Stimulated activated CD4-positive, alpha-beta T cell treated with anti-CD3 and anti-CD28 coated beads, Interleukin-1b, Interleukin-23, amount 100 ng/mL, for 24 hours (primary cell): ENCODE measurements at places on chromosomes 6 and 20.

- no peak for DNase-seq
Measured at GRCh38 chr6:56193846-56194245, 53.5 kb downstream of the COL21A1 start.

GRCh38 chr20:37501940-37502339 lies 19.1 kb upstream of the NNAT start:
- no peak for DNase-seq

DNA sequence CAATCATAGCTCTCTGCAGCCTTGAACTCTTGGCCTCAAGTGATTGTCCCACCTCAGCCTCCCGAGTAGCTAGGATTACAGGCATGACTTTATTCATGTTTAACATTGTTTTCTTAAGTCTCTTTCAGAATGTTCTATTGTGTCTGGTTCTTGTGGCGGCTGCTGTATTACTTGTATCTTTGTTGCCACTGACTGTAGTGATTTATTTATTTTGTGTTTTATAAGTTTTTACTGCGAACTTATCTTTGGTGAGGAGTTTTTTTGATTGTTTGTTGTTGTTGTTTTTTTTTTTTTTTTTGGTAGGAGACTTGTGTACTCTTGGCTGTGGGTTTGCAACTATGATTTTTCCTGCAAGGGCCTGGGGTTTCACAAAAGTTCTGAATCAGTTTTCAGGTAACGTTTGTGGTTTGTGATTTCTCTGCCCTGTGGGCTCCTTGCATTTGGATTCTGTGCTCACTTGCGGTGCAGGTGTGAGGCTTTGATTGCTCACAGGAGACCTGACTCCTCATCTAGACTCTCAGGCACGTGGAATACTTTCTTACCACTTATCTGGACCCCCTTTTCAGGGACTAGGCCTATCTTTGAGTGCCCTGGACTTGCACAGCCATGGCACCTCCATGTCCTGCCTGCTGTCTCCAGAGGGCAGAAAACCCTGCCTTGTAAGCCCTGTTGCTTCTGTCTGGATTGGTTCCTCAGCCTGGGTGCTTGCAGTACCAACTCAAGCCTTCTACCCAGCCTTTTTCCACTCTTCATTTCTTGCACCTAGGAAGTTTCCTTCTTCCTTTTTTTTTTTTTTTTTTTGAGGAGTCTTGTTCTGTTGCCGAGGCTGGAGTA lies 25.2 kb downstream of the KIF25 start:
- no peak for DNase-seq

- DNase-seq: no peak
Measured at GRCh38 chr6:126060400-126060799, 74.1 kb downstream of the TRMT11 start.

GRCh38 chr20:17806739-17807441 lies 107.1 kb downstream of the BANF2 start:
- no peak for DNase-seq

DNA sequence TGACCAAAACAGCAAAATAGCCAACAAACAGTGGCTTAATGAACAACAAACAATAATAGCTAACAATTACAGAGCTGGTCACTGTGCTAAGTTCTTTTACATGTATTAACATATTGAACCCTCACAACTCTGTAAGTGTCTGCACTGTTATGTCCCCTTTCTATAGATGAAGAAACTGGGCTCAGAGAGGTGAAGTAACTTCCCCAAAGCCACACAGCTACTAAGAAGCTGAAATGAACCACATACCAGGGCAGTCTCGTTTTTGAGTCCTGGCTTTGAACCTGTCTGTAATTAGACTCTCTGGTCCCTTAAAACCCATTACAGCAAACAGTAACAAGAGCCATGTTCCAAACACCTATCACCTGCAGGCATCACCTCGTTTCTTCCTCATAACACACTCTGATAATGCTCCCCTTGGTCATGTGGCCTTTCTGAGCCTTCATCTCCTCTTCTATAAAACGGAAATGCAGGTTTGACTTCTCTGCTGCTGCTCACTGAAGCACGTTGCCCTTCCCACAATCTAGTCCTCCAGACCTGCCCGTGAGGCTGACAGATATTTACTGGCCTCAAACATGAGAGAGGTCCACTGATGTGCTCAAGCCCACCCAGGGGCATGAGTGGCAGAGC lies 23.3 kb downstream of the KCNK15 start:
- DNase-seq: no peak

- DNase-seq: no peak
Measured at GRCh38 chr6:34571388-34571787, 15.3 kb upstream of the SPDEF start.

DNA sequence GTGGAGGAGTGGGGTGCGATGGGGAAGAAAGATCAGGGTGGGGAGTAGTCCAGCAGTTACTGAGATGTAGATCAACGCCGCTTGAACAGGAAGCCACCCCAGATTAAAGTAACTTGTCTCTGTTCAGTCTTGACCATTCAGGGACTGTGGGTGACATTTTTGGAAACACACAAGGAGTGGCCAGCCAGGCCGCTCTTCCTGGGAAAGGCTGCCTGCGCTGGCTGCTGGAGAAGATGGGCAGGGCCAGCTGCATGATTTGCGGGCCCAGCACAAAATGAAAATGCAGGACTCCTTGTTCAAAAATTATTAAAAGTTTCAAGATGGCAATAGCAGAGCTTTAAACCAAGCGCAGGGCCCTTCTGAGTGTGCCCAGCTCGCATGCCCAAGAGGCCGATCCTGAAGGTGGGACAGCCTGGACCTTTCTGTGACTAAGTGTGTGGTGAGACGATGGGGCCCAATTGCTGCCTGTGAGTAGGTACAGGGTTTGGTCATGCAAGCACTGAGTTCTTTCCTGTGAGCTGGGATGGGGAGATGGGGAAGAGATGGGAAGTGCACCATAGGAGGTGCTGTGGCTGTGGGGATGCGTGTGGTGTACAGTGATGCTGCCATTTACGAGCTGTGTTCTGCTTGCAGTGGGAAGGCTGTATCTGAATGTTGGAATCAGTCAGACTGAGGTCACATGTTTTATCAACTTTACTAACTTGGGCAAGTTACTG lies 51.3 kb downstream of the DAAM2 start:
- DNase-seq: no peak

GRCh38 chr20:55880361-55880760 lies 125.0 kb downstream of the CBLN4 start:
- no peak for DNase-seq

- DNase-seq: no peak
Measured at GRCh38 chr6:134549854-134550253, 231.9 kb upstream of the SGK1 start.

GRCh38 chr6:102907181-102907580 lies 1513.7 kb downstream of the GRIK2 start:
- no peak for DNase-seq

GRCh38 chr20:39070484-39071231 lies 108.5 kb downstream of the DHX35 start:
- no peak for DNase-seq

DNA sequence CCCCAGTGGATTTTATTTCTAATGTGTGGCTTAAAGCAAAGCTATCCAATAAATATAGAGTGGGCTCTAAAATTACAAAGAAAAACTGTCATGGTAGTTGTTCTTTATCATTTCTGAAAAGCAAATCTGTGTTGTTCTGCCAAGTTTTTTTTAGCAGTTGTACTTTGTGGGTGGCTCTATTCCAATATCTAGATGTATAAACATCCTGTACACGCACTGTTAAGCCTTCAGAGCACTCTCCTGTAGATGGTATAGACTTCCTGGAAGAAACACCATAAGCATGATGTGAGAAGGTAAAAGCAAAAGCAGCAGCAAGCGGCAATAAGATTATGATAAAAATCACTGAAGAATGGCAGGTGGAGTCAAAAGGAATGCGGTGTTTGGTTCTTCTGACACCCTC lies 21.5 kb upstream of the TMEM30A start:
- no peak for DNase-seq

DNA sequence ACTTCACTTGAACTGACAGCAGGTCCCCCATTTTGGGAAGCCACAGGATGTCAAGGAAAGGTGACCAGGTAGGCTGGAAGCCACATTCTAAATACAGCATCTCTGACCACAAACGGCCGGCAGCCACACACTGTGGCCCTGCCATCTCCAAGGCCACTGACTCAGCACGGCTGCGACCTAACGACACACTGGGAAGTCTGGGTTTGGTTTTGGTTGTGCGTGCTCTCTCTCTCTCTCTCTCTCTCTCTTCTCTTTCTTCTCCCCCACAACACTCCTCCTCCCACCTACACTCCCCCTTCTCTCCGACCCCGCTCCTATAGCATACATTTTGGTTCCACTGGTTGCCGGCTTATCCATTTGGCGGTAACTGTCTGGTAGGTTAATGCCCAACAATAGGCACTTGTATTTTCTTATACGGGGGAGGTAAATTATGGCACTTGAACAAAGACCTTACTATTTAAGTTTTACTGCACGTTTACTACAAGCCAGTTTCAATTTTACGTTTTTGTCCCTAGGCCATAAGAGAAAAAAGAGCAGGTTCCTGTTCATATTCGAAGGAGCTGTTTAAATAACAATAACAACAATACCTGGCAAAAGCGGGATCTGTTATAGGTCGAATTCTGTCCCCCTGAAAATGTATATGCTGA lies 103.6 kb downstream of the GMDS start:
- DNase-seq: no peak

GRCh38 chr6:2659882-2660281 lies 90.8 kb downstream of the MYLK4 start:
- no peak for DNase-seq

- DNase-seq: no peak
Measured at GRCh38 chr6:40128127-40128526, 193.9 kb upstream of the MOCS1 start.

- no peak for DNase-seq
Measured at GRCh38 chr20:59159493-59160376, 3.9 kb upstream of the ZNF831 start.

DNA sequence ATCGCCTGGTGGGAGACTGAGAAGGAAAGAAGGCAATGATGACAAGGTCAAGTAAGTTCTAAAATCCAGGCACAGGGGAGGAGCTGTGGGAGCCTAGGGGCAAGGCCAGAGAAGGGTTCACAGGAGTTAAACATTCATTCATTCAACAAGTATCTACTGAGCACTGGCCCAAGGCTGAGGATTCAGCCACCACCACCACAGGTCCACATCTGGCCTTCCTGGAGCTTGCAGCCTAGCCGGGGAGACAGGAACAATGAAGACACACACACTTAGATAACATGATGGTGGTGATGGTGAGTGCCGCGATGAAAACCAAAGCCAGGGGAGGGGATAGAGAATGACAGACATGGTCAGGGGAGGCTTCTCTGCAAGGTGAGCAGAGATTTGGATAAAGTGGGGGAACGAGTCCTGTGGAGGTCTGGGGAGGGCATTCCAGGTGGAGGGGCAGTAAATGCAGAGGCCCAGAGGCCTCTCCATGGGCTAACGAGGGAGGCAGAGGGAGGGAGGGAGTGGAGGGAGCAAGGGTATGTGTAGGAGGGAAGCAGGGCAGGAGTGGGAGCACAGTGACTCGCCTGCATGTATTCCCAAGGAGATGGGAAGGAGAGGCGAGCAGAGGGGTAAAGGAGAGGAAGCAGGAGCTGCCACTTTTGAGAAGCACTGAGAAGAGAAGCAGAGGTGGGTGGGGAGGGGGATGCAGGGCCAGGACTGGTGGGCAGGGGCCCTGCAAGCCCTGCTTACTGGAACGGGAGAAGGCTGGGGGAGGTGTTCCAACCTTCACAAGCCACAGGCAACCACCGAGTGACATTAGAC lies 10.5 kb upstream of the RSPO4 start:
- DNase-seq: no peak

GRCh38 chr6:139593081-139593480 lies 218.6 kb upstream of the CITED2 start:
- DNase-seq: no peak

GRCh38 chr20:31859266-31859997 lies 10.9 kb downstream of the DUSP15 start:
- DNase-seq: no peak

- DNase-seq: no peak
Measured at GRCh38 chr6:161029195-161029809, 37.7 kb downstream of the MAP3K4 start.

GRCh38 chr6:145151624-145152023 lies 583.7 kb downstream of the EPM2A start:
- DNase-seq: no peak

- no peak for DNase-seq
Measured at GRCh38 chr6:106560996-106561685, 68.2 kb downstream of the RTN4IP1 start.

GRCh38 chr6:106154326-106154725 lies 68.2 kb downstream of the PRDM1 start:
- DNase-seq: no peak

DNA sequence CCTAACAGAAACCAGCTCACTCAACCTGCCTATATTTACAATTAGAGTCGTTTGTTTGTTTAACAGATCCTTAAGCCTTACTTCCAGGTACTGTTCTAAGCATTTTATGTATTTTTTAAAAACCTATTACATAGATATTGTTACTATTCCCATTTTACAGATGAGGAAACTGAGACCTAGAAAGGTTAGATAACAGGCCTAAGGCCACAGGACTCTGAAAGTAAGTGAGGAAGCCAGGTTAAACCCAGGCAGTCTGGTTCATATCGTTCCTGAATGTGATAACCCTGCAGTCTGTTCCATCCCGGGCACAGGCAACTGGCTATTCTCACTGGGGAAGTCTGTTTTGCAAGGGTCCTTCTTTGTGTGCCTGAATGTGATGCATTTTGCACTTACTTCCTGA lies 322.2 kb downstream of the FARS2 start:
- no peak for DNase-seq

- DNase-seq: no peak
Measured at GRCh38 chr6:7290079-7290478, 22.9 kb downstream of the SSR1 start.

GRCh38 chr6:149717255-149717587 lies 680 bp downstream of the LATS1 start:
- no peak for DNase-seq

DNA sequence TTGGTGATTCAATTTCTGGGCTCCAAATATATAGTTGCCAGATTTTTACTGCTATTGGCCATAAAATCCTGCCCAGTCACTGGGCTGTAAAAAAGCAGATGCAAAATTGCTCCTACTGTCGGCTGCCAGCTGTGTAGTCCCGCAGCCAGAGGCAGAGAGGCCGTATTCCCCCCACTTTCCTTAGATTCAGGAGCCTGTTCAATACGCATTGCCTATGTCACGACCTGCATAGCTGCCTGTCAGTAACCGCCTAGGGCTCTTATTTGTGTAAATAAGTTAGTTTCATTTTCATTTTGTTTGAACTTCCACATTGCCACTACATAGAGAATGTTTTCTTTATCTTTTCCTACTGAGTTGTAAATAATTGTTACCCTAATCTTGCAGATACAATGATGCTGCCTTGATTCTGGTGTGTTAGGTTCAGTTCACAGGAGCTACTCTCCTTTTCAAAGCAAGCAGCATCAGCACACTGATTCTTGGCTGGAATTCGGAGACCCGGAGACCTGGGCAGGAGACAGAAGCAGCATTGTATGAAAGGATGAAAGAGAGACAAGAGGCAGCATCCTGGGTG lies 46.0 kb upstream of the UST start:
- DNase-seq: no peak

DNA sequence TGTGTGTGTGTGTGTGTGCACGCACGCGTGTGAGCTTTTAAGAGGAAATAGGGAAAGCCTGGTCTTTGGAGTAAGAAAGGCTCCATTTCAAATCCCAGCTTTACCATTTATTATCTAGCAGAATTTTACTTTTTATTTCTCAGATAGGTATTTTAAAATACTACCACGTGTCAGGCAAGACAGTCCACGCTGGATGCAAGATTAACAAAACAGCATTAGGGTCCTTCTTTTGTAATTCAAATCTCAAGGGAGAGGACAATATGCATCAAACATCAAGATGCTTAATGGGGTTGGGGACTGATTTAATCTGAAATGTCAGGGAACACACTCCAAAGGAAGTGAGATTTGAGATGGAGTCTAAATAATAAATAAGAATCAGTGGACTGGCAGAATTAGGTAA lies 768.8 kb downstream of the PHF3 start:
- DNase-seq: no peak
